ENCODE measurements at places on chromosomes 5 and 9. TPM values are rescaled to one million over a fixed set of nuclear protein-coding genes. Genes with fewer than 3 reads are reported as not detected.
A peak's percentile ranks its signal among the peaks of the same experiment; 100 is the strongest.

GRCh38 chr5:144083185-144083584 lies 87.3 kb downstream of the YIPF5 start:
- no peak for ATAC-seq

- no peak for ATAC-seq
Observed at GRCh38 chr5:55226934-55227663, at the start of gene MCIDAS. MCIDAS (minus strand) TSS chr5:55227315; CDS start chr5:55227138, 177 bp downstream.

DNA sequence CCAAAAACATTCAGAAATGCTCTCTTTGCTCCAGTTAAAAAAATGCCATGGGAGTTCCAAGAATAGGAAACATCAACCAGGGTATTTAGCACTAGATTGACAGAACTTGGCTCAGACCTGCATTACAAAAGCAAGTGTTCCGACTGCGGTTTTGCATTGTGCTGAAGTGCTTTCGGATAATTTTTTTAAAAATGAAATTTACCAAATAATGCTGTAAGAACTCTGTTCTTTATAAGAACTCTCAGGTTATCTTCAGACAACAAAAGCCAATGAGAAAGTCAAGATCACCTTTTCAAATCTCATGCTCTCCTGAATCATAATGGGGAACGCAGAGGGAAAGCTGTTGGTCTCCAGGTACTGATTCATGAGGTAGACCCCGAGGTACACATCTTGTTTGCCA lies 483 bp upstream of the PLPP6 start:
- no peak for ATAC-seq

DNA sequence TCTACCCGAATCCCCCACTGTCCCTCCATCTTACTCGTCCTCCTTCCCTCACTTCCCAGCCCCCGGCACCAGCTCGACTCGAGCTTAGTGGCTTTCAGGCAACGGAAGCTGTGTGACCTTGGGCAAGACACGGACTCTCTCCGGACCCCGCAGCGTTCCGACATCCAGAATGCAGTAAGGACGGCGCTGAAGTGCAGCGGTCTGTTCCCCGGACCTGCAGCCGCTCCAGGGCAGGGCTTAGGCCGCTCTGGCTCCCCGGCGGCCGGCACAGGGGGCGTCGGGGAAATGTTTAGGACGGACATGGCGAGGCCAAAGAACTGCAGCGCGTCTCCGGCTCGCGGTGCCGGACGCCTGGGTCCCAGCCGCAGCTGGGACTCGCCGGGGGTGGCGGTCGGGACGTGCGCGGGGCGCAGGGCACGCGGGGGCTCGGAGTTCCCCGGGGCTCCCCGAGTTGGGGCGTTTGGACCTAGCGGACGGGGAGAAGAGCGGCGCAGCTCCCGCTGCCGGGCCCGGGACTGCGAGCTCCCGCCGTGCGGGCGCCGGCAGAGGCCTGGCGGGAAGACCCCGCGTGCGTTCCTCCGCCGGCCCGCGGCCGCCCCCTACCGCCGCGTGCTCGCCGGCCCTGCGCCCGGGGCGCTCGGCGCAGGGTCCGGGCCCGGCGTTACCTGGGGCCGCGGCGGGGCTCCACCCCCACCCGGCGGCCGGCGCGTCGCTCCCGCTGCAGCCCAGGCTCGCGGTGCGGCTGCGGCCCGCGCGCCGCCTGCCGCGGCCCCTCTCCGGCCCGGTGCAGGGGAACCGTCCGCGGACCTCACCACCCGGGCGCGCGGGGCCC lies 5.6 kb upstream of the RNF44 start:
- peak; percentile 68 for ATAC-seq

PDE4D gene
- total RNA-seq = 90.6 TPM

Measured in gastroesophageal sphincter (tissue), 4 donors.